AG20443 (cell line): ENCODE measurements at places on chromosomes 3 and 15.

- peak; percentile 10 for DNase-seq
Measured at GRCh38 chr3:188546835-188547670, 393.1 kb downstream of the LPP start.

- no peak for DNase-seq
Measured at GRCh38 chr3:112456147-112456546, 43.1 kb downstream of the BTLA start.

DNA sequence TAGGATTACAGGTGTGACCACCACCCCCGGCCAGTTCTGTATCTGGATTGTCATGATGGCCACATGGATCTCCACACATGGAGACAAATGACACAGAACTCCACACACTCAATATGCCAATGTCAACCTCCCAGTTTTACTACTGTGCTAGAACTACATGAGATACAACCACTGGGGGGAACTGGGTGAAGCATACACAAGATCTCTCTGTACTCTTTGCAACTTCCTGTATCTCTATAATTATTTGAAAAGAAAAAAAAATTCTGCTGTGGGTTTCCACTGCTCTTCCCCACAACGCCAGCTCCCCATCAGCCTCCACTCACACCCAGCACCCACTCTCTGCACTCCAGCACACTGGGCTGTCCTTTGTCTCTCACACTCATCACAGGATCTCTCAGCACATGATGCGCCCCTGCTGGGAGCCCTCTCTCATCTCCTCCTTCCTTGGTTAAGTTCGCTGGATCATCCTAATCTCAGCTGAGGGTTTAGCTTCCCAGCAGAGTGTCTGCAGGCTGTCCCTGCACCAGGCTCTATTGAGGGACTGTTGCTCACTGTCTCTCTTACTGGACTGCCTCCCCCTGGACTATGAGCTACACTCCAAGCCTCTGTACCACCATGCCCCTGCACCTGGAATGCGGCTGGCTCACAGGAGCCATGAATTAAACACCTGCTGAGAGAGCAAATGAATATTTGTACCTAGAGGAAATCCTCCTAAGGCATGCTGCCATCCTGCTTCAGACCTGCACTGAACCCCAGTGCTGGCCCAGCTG is 10.7 kb upstream of the RAB43 start:
- DNase-seq, result no peak

DNA sequence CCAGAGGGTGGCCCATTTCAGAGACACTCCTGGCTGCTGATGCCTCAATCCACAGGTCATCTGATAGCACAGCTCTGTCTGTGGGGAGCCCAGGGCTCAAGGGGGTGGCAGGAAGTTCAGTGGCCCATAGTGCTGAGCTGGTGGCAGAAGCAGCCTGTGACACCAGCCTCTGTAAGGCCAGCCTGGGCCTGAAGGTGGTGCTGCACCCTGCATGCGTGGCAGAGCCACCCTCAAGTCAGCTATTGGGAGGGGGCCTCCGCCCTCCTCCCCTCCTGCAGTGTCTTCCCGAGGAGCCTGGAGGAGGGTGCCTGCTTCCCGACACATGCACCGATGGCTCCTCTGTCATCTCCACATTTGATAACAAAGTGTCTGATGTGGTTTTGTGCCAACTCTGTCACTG is 3.0 kb downstream of the PLA1A start:
- DNase-seq, result peak; percentile 48

DNA sequence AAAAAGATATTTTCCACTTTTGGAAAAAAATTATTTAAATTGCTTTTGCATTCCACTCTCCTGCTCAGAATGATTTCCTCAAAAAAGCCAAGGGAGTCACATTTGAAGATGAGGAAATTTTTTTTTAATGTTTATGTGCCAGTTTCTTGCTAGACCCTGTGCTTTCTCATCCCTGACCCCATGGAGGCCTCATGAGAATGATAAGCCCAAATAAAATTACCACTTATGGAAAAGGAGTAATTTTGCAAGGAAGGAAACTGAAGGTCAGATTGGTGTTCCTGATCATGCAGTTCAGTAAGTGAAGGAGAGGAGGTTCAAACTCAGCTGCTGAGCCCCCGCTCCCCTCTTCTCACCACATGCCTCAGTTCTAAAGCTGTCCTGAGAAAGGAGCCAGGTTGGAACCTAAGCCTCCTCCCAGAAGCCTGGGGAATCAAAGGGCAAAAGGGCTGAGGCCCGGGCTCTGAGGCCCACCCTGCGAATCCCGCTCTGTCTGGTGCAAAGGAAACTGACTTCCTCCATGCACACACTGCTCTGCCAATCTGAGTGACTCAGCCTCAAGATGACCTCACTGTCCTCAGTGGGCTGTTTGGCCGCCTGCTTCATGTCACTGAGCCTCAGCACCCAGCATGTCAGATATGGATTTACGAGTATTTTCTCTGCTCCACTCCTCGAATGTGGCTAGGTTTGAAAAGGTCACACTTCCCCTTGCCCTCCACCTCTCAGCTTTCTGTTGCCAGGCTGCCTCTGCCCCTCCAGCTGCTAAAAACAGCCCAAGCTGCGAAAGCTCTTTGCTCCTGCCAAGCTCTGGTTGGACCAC is 56.9 kb upstream of the FLNB start:
- peak; percentile 86 for DNase-seq

- DNase-seq, result no peak
Measured at GRCh38 chr15:57309856-57310760, 66.2 kb upstream of the CGNL1 start.

DNA sequence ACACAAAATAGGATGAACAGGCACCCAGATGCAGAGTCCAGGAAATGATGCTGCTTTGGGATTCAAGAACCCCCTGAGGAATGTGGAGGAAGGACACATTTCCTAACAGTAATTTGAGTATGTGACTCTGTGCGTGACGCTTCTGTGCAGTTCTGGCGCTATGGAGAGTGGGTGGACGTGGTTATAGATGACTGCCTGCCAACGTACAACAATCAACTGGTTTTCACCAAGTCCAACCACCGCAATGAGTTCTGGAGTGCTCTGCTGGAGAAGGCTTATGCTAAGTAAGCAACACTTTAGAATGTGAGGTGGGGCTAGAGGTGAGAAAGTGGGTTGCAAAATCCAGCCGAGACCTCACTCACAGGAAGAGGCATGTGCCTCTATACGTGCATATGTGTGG is 28.3 kb downstream of the CAPN3 start:
- DNase-seq, result peak; percentile 11

DNA sequence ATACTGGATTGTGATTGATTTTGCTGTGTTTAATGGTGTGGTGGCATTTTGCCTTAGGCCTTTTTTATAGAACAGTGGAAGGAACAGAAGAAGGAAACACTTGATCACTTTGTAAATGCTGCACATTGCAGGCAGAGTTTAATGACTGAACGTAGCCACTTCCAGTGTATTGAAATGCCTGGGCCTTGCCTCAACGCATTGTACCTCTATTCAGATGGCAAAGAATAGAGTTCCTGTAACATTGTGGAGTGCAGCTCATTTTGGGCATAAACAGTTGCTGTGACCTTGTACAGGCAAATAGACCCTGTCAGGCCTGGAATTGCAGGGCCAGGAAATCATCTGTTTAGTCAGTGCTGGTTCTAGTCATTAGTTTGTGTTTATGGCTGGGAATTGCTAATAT is 225.0 kb downstream of the EPHA3 start:
- DNase-seq, result no peak

GRCh38 chr3:116445990-116446389 is 703 bp upstream of the LSAMP start:
- DNase-seq, result no peak

DNA sequence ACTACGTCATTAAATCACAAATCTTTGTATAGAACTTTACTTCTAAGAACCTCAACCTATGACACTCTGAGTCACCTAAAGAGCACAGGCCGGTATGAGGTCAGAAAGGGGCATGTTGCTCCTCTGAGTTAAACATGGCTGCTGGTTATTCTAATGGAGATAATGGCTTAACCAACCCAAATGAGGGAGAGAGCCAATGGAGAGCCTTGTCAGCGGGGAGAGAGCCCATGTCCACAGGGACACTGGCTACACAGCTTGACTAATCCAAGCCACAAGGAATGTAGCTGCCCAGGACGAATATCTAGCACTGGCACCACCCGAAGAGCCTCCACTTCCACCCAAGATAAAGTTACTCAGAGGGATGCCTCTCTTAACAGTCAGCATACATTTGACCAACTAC is 77.0 kb upstream of the STAC start:
- peak; percentile 14 for DNase-seq

DNA sequence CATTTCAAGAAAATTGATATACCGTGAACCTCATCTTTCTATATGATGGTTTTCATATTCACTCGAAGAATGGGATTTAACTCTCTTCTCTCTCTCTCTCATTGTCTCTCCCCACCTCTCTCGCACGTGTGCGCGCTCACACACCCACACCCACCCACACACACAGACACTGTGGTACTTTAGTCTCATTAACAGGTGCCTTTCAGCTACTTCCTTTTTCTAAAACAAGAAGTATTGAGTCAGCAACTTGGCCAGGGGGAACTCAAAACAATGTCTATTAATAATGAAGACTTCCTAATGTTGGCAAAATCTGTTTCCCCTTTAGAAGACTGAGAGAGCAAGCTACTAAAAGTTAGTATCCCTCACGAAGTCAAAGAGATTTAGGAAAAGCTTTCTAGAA is 150.7 kb downstream of the TMCO5A start:
- DNase-seq, result no peak

- no peak for DNase-seq
Measured at GRCh38 chr15:29938361-29939335, 116.4 kb upstream of the TJP1 start.

DNA sequence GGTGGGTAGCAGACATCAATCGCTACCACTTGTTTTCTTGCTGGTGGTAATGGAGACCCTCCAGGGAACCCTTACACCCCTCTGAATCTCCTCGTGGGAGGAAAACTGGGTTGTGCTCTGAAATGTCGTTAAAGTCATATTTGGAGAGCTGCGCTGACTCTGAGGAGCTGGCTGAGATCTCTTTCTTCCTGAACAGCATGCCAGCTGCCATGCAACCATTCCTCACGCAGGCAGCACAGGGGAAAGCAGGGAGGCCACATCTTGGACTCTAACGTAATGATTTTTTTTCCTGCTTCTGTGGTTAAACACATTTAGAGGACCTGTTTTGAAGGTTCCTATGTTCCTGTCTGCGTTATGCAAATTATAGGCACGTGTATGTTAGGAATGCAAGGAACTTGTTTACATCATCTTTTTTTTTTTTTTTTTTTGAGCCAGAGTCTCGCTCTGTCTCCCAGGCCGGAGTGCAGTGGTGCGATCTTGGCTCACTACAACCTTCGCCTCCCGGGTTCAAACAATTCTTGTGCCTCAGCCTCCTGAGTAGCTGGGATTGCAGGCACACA is 156.7 kb downstream of the TJP1 start:
- peak; percentile 52 for DNase-seq

DNA sequence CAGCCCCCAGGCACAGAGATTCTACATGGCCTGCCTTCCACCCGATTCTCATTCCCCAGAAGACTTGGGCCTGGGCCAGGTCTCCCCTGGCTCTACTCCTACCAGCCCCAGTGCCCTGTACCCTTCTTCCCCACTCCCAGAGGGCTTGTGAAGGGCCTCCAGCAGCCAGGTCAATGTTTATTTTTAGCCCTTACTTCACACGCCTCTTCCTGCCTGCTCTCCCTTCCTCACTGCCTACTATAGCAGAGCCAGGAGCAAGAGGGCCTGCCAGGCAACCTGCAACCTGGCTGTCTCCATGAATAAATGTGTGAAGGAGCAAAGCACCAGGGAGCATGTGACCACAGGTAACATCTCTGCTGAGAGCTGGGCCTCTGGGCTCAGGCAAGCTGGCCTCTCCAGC is 26.4 kb upstream of the APEH start:
- no peak for DNase-seq

DNA sequence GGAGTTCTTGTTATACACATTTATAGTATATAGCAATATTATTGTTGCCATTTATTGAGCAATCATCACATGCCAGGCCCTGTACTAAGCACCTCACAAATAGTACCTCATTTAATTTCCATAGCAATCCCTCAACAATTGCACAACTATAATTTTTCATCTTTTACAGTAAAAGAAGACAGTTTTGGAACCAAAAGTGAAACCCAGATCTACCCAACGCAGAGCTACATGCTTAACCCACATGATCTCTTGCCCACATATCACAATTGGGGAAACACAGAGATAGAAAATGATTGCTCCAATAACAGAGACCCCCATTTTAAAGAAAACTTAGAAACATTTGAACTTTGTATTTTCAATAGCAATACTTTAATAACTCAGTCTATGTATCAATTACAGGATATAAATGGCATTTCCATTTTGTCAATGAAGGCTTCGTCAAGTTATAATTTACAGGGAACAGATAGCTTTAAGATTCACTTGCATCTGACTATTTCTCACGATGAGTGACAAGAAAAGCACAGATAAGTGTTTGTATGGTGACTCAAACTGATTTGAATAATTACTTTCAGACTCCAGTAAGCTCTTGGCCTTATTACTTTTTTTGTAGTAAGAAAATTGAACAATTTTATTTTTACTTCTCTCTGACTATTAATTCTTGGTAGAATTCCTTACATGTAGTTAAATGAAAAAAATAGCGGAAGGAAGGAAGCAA is 38.7 kb upstream of the CCDC50 start:
- no peak for DNase-seq

DNA sequence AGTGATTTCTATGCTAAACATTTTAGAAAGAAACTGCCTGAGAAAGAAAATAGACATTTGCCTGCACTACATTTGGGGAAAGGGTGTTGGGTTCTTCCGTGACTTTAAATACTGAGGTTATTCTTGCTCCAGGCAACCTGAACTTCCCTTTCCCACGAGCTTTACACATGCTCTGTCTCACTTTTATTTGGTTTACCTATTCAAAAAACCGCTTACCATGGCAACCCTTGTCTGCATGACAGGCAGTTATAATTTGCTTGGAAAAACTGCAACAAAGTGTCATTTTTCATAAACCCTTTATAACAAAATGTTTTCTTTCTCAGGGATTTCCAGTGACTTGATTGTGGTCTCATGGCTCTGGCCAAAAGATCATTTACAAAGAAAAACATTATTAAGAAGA is 416.3 kb upstream of the MEIS2 start:
- DNase-seq, result no peak

- no peak for DNase-seq
Measured at GRCh38 chr3:66419036-66419435, 81.8 kb downstream of the LRIG1 start.

DNA sequence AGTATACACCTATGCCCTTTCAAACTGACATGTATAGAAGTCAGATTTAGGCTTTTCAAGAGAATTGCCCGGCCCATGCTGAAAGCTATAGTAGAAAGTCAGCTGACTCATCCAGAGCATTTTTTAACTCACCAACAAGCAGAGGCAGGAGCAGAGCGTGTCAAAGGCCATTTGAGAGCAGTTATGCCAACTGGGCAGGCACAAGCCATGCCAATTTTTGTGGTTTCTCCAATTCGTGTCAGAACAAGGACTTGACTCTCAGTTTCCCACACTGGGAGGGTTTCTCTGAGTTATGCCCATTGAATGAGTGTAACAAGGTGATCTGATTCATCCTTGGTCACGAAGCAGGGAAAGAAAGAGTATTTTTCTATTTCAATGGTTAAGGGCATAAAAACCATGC is 403.3 kb upstream of the THBS1 start:
- DNase-seq, result no peak

DNA sequence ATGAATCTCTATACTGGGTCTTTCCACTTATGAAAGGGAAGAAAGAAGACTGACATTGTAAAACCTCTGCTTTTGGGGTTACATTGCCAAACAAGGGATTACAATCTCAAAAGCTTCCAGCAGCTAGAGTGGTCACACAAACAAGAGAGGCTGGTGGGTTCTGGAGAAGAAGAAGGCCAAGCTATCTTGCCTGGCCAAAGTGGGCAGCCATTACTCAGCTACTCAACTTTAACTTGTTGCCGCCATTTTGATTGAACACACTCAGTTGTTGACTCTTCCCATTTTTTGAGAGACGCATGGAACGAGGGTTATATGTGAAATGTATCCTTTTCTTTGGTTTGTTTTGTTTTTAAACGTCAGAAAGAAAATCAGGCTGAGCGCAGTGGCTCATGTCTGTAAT is 50.9 kb downstream of the BHLHE40 start:
- DNase-seq, result no peak
